Stimulated activated CD4-positive, alpha-beta T cell treated with anti-CD3 and anti-CD28 coated beads, Interleukin-15, amount 100 ng/mL, for 48 hours (primary cell): ENCODE measurements at places on chromosomes 1 and 21.
A peak's percentile ranks its signal among the peaks of the same experiment; 100 is the strongest.

DNA sequence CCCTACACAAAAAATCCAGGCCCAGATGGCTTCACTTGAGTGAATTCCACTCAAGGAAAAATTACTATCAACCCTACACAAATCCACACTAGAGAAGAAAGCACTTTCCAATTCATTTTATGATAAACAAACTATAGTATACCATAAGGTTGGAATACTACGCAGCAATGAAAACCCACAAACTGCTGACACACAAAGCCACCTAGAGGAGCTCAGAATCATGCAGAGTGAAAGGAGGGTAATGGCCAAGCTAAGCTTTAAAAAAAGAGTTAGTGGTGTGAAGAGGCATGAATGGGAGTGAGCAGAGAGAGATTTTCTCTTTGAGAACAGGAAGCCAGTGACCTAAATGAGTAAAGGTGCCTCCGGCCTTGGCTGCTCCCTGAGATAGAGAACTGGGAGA is 93.7 kb downstream of the DHRS3 start:
- no peak for DNase-seq

DNA sequence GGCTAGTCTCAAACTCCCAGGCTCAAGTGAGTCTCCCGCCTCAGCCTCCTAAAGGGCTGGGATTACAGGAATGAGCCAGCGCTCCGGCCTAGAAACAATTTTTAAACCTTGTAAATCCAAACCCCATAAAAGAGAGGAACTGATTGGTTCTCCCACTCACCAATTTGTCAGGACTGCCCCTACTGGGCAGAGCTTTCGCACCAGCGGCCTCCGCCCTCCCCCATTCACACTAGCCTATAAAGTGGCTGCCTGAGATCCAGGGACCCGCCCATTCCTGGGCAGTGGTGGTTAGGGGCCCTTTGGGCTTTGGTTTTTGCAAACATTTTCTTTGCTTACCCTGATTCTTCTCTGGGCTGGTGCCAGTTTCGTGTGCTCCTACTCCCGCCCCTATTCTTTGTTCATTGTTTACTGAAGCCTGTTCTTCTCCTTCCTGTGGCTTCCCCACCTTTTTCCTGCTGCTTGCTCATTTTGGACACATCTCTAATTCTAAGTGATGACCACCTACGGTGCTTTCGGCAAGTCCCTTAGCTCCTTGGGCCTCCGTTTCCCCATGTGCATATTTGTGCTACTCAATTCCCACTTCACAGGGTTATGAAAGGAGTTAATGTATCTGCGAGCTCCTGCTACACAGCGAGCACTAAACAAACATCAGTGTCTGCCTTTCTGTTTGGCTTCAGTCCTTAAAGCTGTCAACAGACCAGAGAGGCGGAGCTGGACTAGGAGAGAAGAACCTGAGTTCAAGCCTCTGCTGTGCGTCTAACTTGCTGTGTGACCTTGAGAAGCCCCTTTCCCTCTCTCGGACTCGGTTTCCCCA is 39.8 kb upstream of the CLIC4 start:
- peak; percentile 12 for DNase-seq

GRCh38 chr1:161009602-161010211 is 11.2 kb downstream of the F11R start:
- no peak for DNase-seq

DNA sequence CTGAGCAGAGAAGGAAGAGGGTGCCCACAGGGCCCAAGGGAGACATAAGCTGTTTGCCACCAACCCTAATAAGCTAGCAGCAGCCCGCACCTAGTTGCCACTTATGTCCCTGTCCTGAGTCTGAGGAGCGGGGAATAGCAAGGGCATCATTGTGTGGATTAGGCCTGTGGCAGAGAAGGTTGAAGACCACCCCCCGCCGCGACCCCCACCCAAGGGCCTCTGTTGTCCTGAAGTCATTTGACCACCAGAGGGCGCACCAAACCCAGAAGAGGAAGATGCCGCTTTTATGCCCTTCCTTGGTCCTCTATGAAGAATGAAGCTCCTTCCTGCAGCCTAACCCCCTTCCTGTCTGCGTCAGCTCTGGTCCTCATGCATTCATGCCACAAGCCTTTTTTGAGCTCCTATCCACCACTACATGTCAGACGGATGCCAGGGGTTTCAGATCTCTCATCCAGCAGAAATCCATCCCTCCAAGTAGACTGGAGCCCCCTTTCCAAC is 16.6 kb downstream of the RHBG start:
- peak; percentile 47 for DNase-seq

DNA sequence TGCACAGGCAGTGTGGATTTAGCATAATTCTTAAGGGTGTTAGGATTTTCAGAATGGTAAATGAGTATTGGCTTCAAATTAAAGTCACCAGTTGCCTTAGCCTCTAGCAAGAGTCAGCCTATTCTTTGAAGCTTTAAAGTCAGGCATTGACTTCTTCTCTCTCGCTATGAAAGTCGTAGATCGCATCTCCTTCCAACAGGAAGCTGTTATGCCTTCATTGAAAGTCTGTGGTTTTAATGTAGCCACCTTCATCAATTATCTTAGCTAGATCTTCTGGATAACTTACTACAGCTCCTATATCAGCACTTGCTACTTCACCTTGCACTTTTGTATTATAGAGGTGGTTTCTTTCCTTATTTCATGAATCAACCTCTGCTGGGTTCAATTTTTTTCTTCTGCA is 320.2 kb downstream of the PTPRC start:
- no peak for DNase-seq

- DNase-seq, result no peak
Measured at GRCh38 chr21:43927591-43928221, 62.7 kb downstream of the AGPAT3 start.

DNA sequence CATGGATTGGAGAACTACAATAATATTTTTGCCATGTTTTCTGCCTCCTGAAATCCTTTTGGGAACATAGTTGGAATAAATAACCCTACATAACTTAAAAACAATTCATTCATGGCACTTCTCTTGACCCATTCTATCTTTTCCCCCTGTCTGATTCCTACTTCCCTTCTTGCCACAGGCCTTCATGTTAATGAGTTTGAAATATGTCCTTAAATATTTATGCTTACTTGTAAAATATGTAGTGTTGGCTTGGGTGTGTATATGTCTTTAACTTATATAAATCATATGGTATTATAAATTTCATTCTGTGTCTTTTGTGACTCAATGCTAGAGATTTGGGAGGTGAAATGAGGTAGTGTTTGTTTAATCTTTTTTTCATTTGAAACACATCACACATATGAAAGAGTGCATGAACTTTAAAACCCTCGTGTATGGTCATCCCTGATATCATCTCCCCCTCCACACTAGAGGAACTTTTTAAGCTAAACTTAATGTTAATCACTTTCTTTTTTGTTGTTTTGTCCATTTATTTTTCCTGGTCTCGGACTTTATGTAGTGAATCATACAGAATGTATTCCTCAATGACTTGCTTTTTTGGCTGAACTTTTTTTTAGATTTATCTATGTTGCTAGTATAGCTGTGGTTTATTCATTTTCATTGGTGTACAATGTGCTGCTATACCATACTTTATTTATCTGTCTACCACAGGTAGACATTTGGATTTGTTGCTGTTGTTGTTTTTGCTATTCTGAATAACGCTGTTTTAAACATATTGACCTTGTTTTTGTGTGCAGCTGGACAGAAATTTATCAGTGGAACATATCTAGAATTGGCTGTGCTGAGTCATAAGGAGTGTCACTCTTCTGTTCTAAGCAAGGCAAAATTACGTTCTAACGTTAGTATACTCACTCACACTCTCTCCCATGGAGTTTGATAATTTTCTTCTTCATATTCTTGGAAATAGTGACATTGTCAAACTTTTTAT is 441.6 kb downstream of the PLPP3 start:
- no peak for DNase-seq

DNA sequence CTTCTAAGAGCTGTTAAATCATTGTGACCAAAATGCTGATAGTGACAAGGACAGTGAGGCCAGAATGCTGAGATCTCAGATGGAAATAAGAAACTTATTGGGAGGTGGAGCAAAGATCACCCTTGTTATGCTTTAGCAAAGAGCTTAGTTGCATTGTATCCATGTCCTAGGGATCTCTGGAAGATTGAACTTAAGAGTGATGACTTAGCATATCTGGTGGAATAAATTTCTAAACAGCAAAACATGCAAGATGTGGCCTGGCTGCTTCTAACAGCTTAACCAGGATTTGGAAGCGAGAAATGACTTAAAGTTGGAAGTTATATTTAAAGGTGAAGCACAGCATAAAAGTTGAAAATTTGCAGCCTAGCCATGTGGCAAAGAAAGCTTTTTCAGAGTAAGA is 7.7 kb downstream of the NTMT2 start:
- no peak for DNase-seq

DNA sequence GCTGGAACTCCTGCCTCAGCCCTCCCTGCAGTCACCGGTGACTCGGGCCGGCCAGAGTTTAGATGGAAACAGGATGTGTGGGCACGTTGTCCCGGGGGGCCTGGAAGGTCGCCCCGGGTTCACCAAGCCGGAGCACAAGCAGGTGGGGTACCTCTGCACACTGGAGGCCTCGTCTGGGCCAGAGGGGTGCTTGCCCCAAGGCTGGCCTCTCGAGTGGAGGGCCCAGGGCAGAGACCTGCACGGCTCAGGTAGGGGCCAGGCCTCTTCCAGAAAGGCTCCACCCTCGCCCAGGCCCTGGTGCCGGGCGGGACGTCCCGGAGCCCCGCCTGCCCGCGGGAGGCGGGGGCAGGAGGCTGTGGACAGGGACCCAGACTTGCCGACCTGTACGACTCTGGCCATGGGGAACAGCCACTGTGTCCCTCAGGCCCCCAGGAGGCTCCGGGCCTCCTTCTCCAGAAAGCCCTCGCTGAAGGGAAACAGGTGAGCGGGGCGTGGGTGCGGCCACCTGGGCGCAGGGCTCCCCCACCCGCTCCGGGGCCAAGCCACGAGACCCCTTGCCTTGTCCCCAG is at the start of gene PLEKHN1:
TSS of gene PLEKHN1 (plus strand) at position 348 of the 569 bp plus-strand sequence. CDS start at position 398, 50 bp downstream.
- DNase-seq, result peak; percentile 40

GRCh38 chr1:110207831-110208230 is 2.3 kb upstream of the KCNC4 start:
- DNase-seq, result peak; percentile 78

GRCh38 chr1:71324671-71325267 is 243.9 kb upstream of the ZRANB2 start:
- DNase-seq, result no peak

DNA sequence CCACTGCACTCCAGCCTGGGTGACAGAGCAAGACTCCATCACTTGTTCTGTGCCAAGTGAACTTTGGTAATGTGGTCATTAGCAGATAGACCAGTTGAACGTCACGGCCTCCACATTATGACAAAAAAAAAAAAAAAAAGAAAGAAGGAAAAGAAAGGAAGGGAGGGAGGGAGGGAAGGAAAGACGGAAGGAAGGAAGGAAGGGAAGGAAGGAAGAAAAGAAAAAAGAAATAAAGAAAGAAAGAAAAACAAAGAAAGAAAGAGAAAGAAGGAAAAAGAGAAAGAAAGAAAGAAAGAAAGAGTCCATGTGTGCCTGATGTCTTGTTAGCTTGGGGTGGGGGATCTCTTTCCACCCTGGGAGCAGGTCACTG is 45.3 kb downstream of the SIM2 start:
- no peak for DNase-seq

GRCh38 chr1:77040826-77041225 is 173.5 kb downstream of the ST6GALNAC5 start:
- DNase-seq, result no peak

DNA sequence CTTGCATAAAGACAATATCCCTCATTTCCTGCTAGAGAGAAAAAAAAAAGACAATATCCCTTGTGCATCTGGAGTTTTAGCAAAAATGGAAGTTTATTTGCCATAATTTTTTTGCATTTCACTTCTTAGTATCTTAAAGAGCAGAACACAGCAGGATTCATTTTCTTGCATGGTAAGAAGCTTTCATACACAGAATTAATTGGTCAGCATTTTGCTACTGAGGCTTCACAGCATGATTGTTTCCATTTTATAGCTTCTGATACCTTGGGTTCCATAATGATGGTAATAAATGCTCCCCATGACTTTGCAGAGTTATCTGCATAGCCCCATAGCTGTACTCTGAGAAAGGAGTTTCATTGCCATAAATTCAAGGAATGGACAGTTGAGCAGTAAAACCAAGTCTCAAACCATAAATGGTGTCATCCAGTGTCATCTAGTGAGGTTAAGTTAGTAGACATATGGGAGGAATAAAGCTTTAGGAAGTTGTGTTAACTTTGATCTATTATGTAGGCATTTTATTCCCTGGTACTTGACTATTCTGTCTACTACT is 88.8 kb upstream of the PLD5 start:
- no peak for DNase-seq

GRCh38 chr1:150235294-150235851 is 539 bp downstream of the ANP32E start:
- DNase-seq, result no peak

DNA sequence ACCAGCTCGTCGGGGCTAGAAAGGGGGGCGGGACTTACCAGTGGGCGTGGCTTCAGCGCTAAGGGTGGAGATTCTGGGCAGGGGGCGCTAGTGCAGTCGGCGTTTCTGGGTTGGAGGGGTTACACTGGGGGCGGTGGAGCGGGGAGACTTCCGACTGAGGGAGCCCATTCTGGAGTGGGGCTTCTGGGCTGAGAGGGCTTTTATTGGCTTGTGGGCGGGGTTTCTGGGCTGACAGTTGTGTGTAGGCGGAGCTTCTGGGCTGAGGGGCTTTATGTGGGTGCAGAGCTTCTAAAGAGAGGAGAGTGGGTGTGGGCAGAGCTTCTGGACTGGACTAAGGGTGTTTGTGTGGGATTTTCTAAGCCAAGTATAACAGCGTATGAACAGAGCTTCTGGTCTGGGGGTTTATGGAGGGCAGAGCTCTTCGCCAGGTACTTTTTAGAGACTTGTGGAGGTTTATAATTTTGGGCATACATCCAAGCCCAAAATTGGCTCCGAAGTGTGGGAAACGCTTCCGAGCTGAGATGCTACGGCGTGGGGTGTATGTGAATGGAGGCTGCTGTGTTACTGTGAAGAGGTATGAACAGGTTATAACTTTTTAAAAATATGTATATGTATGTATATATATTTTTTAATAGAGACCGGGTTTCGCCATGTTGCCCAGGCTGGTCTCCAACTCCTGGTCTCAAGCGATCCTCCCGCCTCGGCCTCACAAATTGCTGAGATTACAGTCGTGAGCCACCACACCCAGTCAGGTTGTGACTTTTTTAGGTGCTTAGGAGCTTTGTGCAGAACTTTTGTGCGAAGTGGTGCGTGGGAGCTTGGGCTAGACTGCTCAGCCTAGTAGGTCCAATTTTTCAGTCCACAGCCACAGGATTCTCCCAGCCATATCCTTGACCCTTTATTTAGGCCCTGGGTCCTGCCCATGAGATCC is 825 bp downstream of the TMEM39B start:
- DNase-seq, result no peak

DNA sequence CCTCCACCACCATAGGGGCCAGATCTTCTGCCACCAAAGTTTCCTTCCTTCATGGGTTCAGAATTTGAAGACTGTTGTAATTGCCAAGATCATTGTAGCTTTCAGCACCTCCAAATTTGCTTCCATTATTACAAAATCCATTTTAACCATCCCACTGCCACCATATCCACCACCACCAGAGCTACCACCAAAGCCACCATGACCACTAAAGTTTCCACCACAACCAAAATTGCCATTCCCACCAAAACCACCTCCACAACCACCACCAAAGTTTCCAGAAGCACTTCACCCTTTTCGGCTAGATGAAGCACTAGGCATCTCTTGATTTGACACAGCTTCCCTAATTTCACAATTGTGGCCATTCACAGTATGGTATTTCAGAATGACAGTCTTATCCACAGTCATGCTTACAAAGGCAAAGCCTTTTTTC is 45.2 kb downstream of the SLC30A7 start:
- DNase-seq, result peak; percentile 30

- DNase-seq, result no peak
Measured at GRCh38 chr1:3234281-3234680, 165.3 kb downstream of the PRDM16 start.

GRCh38 chr1:30041741-30042437 is 681.5 kb downstream of the MATN1 start:
- no peak for DNase-seq
